ENCODE measurements at places on chromosomes 3 and 15. TPM values are rescaled to one million over a fixed set of nuclear protein-coding genes. Genes with fewer than 3 reads are reported as not detected.
A peak's percentile ranks its signal among the peaks of the same experiment; 100 is the strongest.

Gene CISH
- total RNA-seq = 50.2 TPM

Gene CCR8
- not detected for total RNA-seq

Gene GOLGA8O
- total RNA-seq = 3.2 TPM

Gene PROS1
- total RNA-seq = 37.9 TPM

Gene EPM2AIP1
- total RNA-seq = 19.6 TPM

Gene GABRR3
- total RNA-seq = 0.09 TPM

DNA sequence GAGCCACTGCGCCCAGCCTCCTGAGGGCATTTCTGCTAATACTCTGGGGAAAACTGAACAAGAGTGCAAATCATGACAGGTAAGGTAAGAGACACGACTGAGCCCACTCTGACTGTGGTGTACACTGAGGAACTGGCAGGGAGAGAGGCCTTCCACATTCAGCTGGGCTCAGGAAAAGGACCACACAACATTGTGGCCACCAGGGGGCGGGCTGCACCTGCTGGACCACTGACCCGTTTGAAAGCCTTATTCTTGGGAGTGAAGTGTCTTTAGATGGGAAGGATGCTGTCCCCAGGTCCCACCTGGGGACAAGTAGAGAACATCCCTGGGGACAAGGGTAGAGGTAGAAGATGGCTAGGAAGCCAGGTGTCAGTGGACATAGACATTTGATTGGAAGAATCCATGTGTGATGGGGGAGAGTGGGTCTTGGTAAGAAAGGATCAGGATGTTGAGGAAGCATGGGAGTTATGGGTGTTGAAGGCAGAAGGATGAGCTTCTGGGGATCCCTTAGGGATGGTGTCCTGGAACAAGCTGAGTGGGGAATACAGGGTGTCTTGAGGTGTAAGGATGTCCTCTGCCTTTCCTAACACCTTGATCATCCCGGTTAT, 6.2 kb upstream of the CTDSPL start:
- peak; percentile 87 for DNase-seq

- no peak for DNase-seq
Measured at GRCh38 chr3:157087373-157087772, 72.6 kb downstream of the CCNL1 start.

DNA sequence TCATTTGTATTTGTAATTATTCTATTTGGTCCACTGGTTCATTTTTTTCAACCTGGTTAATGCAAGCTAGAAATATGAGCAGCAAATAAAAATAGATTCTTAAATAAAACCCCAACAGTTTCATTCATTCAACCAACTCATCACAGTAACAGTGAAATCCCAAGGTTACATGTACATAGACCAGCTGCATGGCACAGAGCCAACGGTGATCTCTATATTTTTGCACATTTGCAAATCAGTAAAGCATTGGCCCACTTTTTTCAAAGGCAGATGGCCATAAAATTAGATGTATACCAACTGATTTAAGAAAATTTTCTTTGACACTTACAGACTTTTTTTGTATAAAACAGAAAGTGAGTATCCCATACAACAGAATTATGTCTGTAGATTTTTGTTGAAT, 49.3 kb downstream of the STRIT1 start:
- DNase-seq = peak; percentile 74

- DNase-seq = no peak
Measured at GRCh38 chr3:192079098-192079497, 618.1 kb downstream of the PYDC2 start.

DNA sequence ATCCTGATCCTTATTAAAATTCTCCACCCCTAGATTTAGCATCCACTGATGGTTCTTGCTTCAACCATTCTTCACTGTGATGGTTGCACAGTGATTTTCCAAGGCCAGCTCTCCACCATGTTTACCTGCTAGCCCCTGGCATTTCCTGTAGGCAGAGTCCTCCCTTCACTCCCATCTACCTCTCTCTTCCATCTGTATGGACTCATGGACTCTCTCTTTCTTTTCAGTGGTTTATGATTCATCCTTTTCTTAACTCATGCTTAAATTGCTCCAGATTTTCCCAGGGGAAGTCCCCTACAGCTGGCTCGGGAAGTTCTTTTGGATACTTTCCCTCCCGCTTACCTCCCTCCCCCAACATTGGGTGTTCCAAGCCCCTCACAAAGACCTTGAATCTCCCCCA, 18.7 kb downstream of the TGM4 start:
- DNase-seq = no peak

DNA sequence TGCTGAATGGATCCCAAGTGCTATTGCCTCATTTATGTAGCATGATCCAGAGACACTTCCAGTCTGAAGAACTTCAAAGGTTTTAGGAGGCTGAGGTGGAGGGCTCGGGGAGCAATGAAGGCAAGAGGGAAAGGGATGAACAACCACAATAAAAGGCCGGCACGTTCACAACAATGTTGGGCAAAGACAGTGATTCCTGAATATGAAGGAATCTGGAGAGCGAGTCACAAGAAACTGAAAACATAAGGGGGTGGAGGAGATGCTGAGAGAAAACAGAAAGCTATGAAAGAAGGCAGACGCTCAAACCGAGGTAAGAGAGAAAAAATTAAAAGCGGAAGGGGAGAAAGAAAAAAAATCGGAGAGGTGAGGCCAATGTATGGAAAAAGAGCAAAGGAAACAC, 120.1 kb downstream of the GREM1 start:
- no peak for DNase-seq

DNA sequence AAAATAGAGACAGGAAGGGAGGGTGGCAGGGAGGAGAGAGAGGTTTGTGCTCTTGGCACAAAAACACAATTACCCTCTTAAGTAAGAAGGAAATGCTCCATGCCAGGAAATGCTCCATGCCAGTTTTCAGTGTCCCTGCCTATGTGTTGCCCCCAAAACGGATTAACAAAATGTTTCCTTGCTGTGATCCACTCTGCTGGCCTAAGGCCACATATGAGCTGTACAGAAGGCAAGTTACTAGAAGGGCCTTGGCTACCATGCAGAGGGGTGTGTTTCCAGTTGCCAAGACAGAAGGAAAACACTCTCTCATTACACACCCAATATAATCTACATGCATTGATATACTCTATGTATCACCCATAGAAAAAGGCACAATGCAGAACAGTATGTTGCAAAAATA, 98.2 kb upstream of the PTPRG start:
- no peak for DNase-seq

- no peak for DNase-seq
Measured at GRCh38 chr3:194874783-194875182, 189.1 kb downstream of the FAM43A start.

DNA sequence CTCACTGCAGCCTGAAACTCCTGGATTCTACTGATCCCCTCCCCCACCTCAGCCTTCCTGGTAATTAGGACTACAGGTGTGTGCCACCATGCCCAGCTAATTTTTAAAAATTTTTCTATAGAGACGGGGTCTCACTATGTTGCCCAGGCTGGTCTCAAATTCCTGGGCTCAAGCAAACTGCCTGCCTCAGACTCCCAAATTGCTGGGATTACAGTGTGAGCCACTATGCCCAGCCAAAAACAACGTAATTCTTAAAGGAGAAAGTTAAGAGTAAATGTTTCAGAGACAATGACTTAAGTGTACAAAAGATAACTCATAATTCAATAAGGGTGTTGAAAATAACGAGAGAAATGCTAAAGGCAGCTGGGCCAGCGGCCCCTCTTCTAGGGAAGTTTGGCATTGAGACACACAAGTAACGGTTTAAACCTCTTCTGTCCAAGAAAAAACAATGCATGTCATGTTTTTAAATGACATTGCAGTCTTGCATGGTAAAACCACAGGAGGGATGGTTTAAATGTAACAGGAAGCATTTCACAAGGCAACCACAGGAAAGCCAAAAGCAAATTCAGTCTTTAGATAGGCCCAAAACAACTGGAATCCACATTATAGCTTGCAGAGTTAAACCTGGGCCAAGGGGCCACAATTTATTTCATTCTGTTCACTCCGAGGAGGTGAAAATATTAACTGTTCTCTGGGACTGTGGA, 5.1 kb downstream of the PROK2 start:
- no peak for DNase-seq

- no peak for DNase-seq
Measured at GRCh38 chr3:154552338-154552737, 122.3 kb upstream of the GPR149 start.

DNA sequence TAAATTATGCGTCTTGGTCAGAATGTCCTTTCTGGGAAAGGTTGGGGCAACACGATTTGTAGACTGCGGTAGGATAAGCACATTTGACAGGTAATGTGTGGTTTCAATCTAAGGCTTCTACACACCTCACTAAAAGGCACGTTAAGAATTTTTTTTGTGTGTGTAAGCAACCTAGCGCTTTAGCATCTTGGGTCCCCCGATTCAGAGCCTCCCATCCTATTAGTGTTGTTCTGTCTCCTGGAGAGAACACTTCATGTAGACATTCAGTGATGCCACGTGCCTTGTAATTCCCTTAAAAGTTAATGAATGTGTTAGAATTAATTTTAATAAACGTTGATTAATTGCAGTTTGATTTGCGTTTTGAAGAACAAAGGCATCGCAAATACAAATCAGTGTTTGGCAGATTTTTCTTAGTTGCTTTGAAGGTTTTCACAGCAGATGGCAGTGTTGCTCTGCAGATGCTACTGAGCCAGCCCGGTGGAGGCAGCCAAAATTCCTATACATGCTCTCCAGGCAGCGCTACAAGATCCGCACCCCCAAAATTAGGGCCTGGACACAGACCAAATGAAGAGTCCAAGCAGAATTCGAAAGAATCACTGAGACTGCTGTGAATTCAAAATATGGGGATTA, 63.5 kb downstream of the OTOL1 start:
- peak; percentile 65 for DNase-seq

DNA sequence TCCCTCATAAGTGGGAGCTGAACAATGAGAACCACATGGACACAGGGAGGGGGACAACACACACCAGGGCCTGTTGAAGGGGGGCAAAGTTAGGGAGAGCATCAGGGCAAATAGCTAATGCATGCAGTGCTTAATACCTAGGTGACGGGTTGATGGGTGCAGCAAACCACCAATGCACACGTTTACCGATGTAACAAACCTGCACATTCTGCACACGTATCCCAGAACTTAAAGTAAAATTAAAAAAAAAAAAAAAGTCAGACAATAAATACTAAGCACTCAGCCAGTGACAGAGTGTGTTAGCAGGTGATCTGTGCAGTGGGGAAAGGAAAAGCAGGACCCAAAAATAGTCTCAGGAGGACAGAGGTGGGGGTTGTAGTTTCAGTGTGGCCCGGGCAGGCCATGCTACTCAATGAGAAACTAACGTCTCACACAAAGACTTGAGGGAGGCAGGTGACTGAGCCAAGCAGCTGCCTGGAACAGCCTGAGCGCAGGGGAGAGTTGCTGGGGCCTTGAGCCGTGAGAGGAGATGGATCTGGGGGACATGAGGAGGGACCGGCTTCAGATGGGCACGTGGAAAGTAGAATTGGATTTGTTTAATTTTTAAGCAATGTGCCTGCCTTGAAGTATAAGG, 18.4 kb downstream of the ANKDD1A start:
- DNase-seq = no peak

GRCh38 chr3:38043486-38043885, 4.5 kb downstream of the DLEC1 start:
- DNase-seq = no peak

- DNase-seq = no peak
Measured at GRCh38 chr3:132486099-132486498, 68.8 kb downstream of the DNAJC13 start.

DNA sequence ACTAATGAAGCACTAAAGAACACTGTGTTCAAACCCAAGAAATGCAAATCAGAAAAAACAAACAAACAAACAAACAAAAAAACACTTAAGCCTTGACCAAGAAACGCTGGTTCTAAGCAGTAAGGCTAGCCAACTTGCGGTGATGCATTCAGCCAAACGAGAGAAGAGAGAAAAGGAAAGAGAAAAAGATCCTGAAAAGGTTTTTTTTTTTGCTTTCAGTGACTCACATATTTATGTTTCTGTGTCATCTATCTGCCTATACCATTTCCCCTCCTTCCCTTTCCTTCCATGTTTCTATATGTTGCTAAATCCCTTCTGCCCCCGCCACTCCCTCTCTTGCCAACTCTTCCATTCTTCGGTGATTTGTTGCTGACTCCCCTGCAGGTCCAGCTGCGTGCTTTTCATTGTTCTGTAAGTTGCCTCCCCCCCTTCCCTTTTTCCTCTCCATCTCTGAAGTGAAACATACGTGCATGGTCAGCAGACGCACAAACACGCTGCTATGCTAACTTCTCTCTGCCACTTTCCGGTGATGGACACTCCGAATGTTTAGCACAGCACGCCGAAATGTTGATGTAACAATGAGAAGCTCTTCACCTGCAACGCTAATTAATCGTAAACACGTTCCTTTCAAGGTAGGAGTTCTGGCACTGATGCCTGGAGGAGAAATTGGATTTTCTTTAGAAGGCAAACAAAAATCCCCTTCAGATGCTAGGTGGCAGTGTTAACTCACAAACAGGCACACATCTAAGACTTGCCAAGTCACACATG, 154.4 kb downstream of the TUSC7 start:
- DNase-seq = peak; percentile 89

DNA sequence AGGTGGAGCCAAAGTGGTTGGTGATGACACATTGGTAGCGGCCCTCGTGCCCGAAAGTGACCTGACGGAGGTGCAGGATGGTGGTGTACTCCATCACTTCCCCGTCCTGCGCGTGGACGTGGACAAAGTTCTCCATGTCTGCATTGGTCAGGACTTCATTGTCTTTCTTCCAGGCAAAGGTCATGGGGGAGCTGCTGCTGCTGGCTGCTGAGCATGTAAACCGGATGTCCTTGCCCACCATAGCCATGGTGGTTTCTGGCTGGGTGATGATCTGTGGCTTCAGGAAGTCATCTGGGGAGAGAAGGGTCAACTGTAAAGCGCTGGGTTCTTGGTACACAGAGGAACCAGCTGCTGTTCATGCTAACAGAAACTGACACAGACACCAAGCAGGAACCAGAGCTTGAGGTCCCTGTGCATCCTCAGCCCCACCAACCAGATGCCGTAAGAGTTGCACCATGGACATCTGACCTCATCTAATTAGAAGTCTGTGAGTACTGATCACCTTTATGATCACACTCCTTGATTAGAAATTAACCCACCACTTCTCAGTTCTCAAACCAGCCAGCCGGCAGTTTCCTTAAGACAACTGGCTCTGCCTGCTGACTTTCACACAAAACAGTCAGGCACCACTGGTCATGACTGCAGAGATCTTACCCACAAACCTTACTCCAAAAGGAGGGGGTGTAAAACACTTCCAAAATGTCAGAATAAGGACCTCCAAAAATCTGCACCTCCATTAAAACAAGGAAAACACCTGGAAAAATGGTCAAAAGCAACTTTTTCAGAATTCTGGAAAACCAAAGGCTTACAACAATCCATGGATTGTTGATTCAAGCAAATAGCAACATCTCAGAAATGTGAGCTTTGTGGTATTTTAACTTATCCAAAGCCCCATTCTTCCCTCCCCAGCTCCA, 114.6 kb downstream of the LRIG1 start:
- DNase-seq = no peak

DNA sequence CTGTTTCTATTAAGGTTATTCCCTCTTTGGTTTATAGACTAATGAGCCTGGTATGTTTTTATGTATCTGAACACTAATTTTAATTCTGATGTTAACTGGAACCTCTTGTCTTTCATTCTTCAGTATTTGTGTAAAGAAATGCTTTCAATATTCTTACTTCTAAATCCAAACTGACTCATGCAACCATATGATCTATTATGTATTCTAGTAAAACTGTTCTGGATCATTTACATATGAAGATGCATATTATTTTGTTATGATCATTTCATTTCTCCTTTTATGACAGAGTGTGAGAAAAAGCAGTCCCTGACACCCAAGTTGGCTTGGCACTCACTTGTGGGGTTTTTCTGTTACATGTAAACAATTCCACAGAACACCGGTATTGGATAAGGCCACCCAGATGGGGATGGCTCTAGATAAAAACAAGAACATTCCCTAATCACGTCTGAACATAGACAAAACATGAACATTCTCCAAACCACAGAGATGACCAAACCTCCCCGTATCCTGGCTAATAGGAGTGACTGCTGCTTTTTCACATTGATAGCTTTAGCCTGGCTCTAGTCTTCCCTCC, 72.2 kb upstream of the EPHB3 start:
- no peak for DNase-seq
